Frontal cortex (tissue), 4 donors: ENCODE measurements at places on chromosomes 3 and 15.

GRCh38 chr3:187265461-187265955, 26.0 kb downstream of the MASP1 start:
- DNase-seq = no peak

- DNase-seq = no peak
These were observed 53.7 kb downstream of the DLG1 start for GRCh38 chr3:197244751-197245150.

DNA sequence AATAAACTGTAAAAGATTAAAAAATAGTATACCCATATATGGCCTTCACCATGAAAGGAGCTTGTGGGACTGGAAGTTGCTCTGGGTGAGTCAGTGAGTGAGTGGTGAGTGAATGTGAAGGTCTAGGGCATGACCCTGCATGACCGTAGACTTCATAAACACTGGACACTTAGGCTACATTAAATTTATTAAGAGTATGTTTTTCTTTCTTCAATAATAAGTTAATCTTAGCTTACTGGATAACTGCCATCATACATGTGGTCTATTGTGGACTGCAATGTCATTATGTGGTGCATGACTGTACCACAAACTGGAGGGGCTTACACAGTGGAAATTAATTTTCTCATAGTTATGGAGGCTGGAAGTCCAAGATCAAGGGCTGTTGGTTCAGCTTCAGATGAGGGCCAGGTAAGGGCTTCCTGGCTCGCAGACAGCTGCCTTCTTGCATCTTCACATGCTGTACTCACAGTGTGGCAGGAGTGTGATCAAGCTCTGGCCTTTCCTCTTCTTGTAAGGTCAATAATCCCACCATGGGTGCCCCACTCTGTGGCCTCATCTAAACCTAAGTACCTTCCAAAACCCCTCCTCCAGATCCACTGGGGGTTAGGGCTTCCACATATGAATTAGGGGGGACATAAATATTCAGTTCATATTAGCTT, 40.8 kb upstream of the PRR23E start:
- DNase-seq = no peak

DNA sequence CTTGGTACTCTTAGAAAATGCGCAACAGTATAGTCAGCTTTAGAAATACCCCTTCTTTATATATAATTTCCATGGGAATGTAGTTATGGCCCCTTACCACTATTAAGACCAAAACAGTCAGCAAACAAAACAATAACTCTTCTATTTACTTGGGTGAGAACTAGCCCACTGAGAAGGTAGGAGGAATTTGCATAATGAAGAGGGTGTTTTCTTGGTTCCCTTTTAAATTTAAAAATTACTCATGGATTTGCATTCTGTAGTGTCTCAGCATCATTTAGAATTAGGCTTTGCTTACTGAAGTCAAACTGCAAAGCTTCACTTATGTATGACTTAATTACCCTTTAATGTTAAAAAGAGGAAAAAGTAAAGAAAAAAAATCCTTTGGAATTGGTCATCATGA, 350.8 kb downstream of the PTPRG start:
- DNase-seq = no peak

GRCh38 chr3:66372681-66373350, 128.0 kb downstream of the LRIG1 start:
- DNase-seq = peak; percentile 38

DNA sequence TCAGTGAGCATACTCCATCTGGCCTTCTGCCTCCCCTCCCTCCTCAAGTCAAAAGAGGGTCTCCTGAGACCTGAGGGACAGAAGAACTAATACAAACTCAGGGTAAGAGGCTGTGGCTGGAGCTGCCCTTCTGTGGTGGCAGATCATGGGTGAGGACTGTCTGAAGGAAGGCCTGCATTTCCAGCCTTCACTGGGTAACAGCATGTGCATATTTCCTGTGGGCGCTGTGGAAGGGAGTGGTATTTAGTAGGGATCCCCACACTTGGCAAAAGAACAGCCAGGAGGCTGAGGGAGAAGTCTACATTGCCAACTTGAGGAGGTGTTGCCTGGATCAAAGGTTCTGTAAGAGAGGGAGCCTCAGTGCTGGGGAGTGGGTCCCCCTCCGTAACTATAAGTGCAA, 10.1 kb upstream of the ESYT3 start:
- no peak for DNase-seq

- no peak for DNase-seq
These were observed 78.2 kb upstream of the UMPS start for GRCh38 chr3:124652009-124652408.

GRCh38 chr3:138809500-138810256, 25.1 kb downstream of the PIK3CB start:
- DNase-seq = no peak

DNA sequence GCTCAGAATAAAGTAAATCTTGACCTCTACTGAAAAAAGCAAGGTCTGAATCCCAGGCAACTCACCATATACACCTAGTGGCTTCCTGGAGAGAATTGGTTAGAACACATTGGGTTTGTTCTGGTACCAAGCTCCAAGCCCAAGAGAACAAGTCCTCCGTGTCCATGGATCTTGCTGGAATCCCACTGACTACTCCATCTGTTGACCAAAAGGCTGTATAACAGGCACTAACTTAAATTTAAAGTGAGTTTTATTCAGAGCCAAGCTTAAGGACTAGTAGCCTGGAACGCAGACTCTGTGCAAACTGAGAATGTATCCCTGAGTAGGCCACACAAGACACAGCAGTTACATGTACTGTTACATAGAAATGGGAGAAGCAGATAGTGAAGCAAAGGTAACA, 342.1 kb upstream of the LRRC3B start:
- no peak for DNase-seq

DNA sequence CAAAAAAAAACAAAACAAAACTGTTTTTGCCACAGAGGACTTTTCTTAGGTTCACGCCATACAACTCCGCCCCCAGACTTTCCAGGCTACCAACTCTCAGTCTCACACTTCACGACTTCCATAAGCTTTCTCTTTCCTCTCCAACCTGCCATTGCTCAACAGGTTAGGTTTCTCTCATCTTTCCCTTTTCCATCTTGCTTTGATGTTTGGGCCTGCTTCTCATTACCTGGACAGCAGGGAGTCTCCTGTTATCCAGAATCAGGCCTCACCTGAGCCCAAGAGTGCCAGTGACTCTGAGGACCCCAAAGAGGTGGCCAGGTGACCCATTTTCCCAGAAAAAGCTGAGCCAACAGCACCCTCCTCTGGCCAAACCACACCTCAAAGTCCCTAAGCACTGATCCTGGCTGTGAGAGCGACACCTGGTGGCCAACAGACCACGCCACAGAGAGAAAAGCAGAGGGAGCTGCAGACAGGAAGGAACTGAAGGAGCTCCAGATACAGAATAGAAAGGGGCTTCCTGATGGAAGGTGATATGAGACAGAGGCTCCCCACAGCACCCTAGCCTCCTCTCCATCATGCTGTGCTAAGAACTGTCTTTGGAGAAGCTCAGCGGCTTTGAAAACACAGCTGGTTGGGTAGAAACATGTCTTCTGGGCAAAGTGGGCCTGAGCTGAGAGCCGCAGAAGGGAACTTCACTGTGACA, 4.0 kb downstream of the CCDC51 start:
- peak; percentile 81 for DNase-seq

DNA sequence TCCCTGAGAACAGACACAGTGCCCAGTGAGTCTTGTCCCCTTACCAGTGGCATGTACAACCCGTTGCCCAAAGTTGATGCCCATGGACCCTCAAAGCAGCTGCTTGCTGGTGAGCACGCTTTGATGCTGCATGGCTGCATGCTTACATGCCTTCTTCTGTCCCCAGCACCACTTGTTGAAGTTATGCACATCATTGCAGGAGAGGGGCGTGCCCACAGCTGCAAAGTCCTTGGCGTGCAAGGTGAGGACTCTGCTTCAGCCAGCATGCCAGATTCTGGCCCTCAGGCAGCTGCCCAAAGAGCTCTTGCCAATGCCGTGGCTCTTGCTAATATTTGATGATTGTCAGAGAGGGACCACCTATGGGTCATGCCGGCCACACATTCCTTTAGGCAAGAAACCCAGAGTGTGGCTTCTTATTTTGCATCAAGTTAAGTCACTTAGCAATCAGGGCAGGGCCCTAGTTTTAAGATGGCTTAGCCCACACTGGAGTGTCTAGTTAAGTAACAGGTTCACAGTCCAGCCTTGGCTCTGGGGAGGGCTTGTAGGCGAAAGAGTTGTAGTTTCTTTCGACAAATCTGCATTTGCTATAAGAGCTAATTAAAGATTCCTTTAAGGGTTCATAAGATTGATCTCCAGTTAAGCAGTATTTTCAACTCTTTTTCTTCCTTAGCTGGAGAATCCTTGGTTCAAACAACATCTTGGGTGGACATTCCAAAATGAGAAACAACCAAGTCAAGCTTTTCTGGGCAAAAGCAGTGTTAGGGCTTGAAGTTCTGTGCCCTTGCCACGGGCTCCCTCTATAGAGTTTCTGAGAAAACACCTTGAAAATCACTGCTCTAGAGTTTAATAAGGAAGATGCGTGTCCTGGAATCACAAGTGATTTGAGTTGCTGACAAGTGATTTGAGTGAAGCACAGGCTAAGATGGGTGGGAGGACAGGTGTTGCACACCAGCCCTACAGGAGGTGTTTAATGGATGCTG, 128.6 kb downstream of the SLCO3A1 start:
- no peak for DNase-seq

- no peak for DNase-seq
These were observed 33.6 kb downstream of the ACP3 start for GRCh38 chr3:132350814-132351213.

GRCh38 chr15:31237043-31237324, 89.7 kb upstream of the KLF13 start:
- DNase-seq = no peak

GRCh38 chr3:129360171-129360611, 68.2 kb downstream of the EFCAB12 start:
- no peak for DNase-seq

DNA sequence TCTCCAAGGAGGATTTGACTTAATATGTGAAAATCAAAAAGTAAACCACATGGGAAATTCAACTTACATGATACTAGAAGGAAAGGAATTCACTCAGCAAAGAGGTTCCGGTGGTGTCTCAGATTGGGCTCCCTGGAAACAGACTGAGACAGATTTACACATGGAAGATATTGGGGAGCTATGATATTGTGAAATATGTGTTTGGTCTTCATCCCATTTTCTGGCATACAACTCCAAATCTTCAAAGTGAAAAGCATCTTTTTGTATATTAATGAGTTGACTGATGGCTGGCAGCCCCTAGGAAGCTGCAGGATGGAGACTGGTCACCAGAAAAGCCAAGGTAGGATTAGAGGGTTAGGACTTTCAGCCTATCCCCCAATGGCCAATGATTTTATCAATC, 29.3 kb downstream of the GRK7 start:
- no peak for DNase-seq

GRCh38 chr3:152382312-152383135, 113.8 kb downstream of the MBNL1 start:
- DNase-seq = no peak

- DNase-seq = no peak
These were observed 38.5 kb downstream of the TPRA1 start for GRCh38 chr3:127552038-127552437.

DNA sequence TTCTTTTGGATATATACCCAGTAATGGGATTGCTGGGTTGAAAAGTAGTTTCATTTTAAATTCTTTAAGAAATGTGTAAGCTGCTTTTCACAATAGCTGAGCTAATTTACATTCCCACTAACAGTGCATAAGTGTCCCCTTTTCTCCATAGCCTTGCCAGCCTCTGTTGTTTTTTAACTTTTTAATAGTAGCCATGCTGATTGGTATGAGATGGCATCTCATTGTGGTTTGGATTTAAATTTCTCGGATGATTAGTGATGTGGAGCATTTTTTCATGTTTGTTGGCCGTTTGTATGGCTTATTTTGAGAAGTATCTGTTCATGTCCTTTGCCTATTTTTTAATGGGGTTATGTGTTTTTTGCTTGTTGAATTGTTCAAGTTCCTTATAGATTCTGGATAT, 444.3 kb upstream of the ATP11B start:
- no peak for DNase-seq

- no peak for DNase-seq
These were observed 3.6 kb downstream of the SOX14 start for GRCh38 chr3:137767538-137768360.

DNA sequence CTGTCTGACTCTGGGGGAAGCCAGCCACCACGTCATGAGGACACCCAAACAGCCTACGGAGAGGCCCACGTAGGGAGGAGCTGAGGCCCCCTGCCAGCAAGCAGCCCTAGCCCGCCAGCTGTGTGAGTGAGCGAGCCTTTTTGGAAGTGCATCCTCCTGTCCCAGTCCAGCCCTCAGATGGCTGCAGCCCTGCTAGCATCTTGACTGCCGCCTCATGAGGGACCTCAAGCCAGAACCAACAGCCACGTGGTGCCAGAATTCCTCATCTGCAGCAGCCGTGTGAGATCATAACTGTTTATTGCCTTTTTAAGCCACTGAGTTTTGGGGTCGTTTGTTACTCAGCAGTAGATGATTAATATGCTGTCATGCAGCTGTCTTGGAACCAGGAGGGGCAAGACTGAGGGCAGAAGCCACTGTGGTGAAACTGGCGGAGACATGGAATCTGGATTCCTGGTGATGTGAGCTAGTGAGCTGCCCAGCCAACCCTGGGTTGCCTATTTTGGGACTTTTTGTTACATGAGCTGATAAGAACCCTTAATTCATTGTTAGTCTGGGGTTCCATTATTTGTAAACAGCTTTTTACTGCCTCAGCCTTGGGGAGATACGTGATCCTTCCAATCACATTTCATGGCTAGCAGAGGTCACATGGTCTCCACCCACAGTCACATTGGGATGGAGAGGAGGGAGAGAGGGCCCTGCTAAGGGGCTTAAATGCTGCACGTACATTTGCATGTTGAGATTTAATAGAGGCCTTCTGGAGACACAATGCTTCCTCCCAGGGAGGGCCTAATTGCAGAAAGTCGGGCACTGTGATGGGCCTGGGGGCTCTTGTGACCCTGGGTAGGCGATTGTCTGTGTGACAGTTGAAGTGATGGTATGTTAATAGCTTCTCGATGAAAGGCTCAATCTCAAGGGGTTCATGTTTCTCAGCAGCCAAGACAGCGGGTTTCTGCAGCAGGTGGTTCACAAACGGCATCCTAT, 73.8 kb downstream of the RPLP1 start:
- no peak for DNase-seq

GRCh38 chr15:29678504-29679034, 143.7 kb downstream of the TJP1 start:
- no peak for DNase-seq

- DNase-seq = no peak
These were observed 25.0 kb downstream of the DPH3 start for GRCh38 chr3:16239780-16240179.

- no peak for DNase-seq
These were observed 99.4 kb downstream of the DTWD1 start for GRCh38 chr15:49720261-49720660.

- no peak for DNase-seq
These were observed 20.3 kb upstream of the IL16 start for GRCh38 chr15:81176291-81176893.

DNA sequence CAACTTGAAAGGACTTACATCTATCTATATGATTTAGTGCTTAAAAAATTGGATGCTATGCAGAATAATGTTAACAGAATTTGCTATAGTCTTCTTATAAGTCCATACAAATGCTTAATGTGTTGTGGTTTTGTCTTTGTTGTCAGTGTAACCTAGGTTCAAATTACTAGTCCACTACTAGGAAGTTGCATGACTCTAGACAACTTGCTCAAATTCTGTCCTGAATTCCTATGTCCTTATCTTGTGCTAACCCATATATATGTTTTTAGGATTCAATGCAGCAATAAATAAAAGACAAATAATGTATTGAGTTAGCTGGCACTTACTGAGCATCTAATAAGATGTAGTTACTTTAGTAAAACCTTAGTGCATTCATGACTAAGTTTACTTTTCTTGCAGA, 276.5 kb upstream of the KCNMB2 start:
- DNase-seq = no peak
